ENCODE measurements at places on chromosomes 11 and 22.

DNA sequence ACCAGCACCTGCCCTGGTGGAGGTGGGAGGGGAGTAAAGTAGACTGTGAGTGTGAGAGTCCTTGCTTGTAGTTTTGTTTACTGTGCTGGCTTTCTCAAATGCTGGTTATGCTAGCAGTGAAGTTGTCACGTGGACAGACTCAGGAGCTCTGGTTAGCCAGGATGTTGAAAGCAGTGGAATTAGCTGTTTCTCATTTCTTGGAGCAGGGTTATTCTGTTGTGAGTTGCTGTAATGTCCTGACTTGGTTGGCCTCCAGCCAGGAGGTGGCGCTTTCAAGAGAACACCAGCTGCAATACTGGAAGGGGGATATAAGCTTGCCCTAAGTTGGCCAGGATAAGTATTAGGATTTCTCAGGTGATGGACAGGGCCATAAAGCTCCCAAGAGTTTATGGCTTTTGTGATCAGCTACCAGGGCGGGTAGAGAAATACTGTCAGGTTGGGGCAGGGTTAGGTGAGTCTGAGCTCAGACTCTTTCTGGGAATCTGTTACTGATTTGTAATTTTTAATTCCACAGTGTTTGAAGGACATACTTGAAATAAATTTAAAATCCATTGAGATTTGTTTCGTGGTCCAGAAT, 13.7 kb downstream of the CYP2D6 start:
- DNase-seq: no peak

DNA sequence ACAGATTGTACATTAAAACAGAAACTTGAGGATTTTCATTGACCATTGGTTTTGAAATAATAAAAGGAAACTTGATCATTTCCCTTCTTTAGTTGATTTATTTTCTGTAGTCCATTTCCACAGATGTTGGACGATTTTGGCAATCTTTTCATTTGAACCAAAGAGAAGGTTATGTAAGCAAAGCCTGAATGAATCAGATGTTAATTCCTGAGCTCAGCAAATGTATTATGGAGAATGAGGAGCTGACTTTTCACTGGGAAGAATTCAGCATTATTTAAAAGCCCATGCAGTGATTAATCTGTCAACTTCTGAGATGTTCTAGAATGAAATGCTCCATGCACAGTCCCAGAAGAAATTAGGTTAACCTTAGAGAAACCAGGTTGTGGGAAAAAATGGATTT, 29.0 kb downstream of the ELMOD1 start:
- DNase-seq: no peak

- peak; percentile 63 for DNase-seq
These were observed 147.3 kb downstream of the FEZ1 start for GRCh38 chr11:125348674-125349309.

GRCh38 chr11:69298267-69299022, 4.5 kb downstream of the MYEOV start:
- DNase-seq: no peak

DNA sequence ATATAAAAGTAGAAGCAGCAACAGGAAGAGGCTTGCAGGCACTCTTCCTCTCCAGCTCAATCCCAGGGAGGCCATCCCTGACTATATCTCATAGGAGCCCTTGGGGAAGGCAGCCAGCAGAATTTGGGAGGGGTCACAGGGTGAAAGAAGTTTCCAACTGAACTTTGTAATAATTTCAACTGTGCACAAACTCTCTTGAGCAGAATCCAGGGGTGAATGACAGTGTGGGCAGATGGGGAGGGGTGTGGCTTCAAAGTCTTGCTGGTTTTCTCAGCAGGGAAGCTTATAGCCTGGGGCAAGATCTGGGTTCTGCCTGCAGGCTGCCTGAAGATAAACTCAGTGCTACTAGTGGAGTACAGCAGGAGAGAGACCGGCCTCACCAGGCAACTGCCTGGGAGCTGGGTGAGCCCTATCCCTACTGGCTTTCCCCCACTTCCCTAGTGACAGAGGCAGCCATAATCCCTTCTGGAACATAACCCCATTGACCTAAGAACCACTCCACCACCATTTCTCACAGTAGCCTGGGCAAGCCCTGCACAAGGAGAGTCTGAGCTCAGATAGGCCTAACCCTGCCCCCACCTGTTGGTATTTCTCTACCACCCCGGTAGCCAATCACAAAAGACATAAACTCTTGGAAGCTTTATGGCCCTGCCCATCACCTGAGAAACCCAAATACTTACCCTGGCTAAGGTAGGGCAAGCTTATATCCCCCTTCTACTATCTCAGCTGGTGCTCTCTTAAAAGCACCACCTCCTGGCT, 17.8 kb upstream of the TTC12 start:
- DNase-seq: no peak

DNA sequence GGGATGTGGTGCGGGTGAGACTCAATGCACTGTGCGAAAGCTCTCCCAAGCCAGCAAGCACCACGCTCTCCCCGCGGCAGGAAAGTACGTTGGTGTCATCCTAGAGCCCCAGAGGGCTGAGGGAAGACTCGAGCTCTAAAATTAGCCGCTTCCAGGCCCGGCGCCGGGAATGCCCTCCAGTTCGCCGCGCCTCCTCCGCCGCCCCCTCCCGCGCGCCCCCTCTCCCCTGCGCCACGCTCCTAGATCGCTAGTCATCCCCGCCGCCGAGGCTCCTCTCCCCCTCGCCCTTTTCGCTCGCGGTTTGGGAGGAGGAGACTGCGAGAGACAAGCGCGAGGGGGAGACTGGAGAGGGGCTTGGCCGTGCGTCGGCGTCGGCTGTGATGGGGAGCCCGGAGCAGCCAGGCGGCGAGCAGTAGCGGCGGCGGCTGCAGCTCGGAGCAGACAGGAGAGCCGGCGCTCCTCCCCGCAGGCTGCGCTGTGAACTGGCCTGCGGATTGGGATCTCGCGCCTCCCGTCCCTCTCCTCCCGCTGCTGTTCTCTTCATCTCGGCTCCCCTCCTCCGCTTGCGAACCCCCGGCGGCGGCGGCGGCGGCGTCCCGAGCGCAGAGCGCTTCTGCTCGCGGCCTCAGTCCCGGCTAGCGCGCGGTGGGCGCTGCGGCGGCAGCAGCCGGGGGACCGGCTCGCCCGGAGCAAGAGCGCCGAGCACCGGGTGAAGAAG, at the start of gene FAT3:
TSS of gene FAT3 (plus strand) at position 412 of the 718 bp plus-strand sequence. CDS start 127,295 bp downstream, outside the sequence.
- DNase-seq: no peak

All from stimulated activated CD4-positive, alpha-beta T cell treated with anti-CD3 and anti-CD28 coated beads, Interleukin-2, amount 100 ng/mL, for 24 hours (primary cell).